Stimulated activated CD4-positive, alpha-beta T cell treated with anti-CD3 and anti-CD28 coated beads, Interleukin-15, amount 100 ng/mL, for 1 hour (primary cell): ENCODE measurements at places on chromosomes 2 and 18.

DNA sequence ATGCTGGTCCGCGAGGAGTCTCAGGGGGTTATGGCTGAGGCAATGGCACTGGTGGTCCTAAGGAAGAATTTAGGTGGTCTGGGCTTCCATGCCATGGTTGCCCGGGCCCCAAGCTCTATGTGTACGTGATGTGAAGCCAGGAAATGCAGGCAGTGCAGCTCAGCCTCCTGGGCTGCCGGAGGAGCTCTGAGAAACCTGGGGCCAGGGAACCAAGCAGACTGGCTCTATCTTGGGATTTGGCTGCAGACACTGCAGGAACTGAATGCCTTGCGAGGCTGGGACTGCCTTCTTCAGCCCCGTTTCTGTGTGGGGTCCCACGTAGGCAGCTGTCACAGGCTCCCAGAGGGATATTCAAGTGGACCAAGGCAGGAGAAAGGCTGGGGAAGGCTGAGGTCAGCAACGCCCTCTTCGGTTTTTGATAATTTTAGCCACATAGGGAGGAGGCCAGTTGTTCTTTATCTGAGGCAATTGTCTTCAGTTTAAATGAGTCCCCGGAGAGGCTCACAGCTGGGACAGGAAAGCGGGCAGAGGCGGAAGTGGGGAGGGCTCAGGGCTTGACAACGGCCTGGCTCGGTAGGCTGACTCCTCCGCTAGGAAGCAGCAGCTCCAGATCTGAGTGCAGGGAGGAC, 77.7 kb downstream of the RHOB start:
- DNase-seq = no peak

- DNase-seq = no peak
Measured at GRCh38 chr18:74949611-74950010, 259.3 kb downstream of the PTGR3 start.

GRCh38 chr2:180753809-180754761, 226.3 kb upstream of the UBE2E3 start:
- DNase-seq = no peak

DNA sequence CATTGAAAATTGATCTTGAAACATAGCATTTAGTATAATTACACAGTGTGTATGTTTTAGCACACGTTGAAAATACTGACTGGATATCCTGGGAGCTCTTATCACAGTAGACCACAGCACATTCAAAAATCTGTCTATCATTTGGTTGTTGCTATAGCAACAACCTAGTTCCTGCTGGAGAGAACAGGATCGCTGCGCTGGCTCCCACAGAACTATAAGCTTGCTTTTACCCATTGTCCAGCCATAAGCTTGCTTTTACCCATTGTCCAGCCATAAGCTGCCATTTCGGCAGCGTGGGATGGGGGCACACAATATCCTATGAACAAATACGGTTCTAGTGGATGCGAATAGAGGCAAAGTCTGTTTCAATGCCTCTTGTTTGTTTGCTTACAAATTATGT, 70.4 kb upstream of the ST6GAL2 start:
- DNase-seq = no peak

DNA sequence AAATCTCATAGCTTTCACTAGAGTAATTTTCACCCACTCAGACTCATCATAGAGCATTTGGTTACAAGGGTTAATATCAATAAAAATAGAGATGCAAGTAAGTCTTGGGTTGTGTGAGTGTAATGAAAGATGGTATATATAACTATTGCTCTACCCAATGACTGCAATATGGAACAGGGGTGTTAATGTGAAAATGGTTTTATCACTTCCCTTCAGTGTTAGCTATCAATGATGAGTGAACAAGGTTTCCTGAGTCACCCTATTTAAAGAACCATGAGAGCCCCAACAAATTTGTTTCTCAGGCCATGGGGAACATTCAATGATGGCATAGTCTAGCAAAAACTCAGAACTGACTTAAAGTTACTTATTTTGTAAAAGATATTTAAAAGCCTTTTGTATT, 1133.6 kb upstream of the ZEB2 start:
- DNase-seq = no peak

GRCh38 chr2:141579071-141579470, 551.7 kb downstream of the LRP1B start:
- no peak for DNase-seq

DNA sequence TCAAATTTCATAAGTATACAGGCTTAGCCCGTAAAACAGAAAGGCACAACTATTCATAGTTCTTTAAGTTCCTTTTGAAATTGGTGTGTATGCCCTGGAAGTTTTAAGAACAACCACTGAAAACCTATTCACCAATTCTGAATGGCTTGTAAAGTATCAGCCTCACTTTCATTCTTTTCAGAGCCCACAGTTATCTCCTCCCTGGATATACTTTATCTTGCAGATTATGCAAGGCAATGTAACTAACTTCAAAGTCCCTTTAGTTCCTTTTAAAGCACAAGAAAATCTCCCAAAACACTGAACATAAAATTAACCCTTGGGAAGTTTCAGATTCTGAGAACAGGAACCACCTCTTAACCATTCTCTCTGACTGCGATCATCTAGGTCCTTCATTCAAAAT, 1.1 kb downstream of the STRN start:
- no peak for DNase-seq

- no peak for DNase-seq
Measured at GRCh38 chr2:234548695-234549420, 52.0 kb upstream of the ARL4C start.

DNA sequence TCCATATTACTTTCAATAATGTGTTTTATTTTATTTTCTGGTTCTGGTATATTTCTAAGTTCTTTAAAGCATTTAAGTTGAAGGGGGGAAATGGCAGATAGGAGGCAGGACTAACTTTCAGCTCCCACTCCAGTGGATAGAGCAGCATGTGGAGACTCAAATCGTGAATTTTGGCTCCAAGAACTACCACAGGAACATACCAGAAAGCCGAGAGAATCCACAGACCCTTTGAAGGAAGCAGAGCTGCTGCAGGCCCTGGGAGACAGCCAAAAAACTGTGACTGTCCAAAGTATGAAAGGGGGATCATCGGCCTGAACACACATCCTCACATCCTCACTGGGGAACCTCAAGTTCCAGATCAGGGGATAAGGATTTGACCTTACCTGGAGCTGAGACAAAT, 207.6 kb upstream of the VWC2L start:
- DNase-seq = no peak

DNA sequence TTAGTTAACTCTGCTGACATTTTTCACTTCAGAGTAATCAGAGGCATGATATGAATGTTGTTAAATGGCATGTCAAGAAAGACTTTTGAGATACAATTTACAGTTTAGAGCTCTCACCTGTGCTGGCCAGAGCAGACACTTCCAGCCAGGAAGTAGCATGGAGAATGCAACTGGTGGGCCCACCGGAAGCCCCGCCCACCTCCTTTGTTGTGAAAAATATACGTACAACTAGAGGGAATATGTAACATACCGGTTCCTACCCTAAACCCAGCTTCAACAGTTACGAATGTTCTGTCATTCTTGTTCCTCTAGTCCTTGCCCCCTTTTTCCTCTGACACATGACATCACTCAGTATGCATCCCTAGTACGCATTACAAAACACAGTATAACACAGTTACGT, 70.2 kb upstream of the ITM2C start:
- DNase-seq = no peak
